ENCODE measurements at places on chromosomes 5 and 9. TPM values are rescaled to one million over a fixed set of nuclear protein-coding genes. Genes with fewer than 3 reads are reported as not detected.
A peak's percentile ranks its signal among the peaks of the same experiment; 100 is the strongest.

GRCh38 chr5:40515476-40515875, 164.2 kb upstream of the PTGER4 start:
- DNase-seq = no peak

Gene PCDHGA5
- polyA plus RNA-seq = 2.6 TPM

GRCh38 chr5:144731786-144732185, 561.1 kb downstream of the KCTD16 start:
- DNase-seq = no peak

DNA sequence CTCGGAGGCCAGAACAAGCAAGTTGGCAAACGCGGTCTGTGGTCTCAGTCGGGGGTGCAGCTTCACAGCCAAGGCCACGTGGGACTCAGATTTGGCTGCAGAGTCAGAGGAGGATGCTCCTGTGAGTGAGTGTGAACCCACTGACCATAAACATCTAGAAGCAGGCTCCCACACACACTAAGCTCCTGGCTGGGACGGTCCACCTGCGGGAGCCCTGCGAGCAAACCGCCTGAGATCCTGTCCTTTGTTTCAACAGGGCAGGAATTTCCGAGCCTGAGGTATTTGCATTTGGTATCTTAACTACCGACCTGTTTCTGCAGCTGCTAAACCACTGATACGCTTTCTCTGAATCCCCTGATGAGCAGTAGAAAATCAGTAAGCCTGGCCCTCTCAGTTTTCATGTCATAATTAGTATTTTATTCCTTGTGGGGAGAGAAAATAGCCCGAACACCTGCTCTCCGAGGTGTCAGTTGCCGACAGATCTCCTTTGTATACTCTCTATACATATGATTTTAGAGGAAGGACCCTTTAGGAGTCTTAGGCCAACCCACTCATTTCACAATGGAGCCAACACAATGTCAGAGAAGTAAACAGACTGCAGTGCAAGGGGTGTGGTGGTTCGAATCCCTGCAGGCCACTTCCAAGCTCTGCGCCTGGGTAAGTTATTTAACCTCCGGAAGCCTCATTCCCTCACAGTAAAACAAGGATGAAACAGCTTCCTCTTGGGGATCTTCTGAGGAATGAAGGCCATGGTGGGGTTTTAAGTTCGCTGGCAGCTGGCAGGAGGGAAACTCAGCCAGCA, 40.9 kb upstream of the PWWP2A start:
- no peak for DNase-seq

- DNase-seq = no peak
Observed at GRCh38 chr5:132673939-132674630, at the start of gene IL4. TSS of gene IL4 (plus strand) at chr5:132673989. CDS start at chr5:132674051, 62 bp downstream.

Gene CCL27
- polyA plus RNA-seq = 0.32 TPM

DNA sequence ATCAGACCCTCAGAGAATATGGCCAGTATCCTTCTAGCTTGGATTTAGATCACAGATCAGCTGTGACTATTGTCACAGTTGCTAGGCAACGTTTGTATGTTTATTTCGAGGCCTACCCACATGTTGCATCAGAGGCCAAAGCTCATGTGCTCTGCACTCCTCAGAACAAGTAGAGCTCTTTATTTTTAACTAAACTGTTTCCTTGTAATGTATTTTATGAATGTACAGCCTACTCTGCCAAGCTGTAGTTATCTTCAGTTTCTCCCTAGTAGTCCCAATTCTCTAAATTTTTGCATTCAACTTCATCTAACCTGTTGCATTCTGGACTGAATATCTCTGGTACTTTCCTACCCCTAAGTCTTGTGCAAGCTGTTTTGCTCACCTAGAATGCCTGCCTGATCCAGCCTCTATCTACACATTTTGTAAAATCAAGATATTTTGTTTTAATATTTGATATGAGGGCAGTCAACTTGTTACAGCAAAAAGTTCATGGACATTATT, 52.8 kb downstream of the CAST start:
- peak; percentile 63 for DNase-seq

GRCh38 chr5:169050636-169051035, 250.3 kb downstream of the SLIT3 start:
- no peak for DNase-seq

Gene LCN12
- 0.41 TPM for polyA plus RNA-seq

DNA sequence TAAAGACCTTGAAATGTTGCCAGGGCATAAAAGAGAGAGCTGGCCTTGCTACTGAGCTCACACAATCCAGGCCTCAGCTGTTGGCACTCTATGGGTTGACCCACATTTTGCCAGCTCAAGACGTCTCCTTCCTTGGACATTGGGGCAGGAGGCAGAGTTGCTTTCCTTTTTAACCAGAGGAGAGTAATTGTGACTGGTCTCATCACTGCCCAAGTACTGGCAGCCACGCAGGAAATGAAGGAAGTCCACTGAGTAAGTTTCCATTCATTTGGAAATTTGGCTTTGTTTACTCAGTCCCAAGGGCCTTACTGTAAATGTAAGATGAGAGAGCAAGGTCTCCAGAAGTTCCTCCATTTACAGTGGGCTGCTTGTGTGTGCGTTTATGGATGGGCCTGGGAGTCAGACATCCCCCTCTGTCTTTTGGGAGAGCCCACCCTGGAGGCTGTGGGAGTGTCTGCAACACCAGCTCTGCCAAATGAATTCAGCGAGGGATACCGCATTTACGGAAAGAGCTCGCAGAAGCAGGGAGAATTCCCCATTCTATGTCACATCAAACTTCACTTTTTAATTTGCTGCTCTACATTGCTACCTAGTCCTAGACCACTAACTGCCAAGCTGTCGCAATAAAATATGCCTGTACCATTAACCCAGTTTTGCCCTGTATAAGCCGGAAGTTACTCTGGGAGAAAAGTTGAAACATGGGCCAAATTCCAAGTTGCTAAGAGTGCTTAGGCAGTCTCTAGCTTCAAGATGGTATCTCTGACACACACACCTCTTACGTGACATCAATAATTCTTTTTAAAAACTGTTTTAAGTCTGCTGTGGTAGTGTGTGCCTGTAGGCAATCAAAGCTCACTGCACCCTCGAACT, 24.5 kb upstream of the PDZD2 start:
- DNase-seq = peak; percentile 70

Gene MAMDC2
- polyA plus RNA-seq = 76.4 TPM

DNA sequence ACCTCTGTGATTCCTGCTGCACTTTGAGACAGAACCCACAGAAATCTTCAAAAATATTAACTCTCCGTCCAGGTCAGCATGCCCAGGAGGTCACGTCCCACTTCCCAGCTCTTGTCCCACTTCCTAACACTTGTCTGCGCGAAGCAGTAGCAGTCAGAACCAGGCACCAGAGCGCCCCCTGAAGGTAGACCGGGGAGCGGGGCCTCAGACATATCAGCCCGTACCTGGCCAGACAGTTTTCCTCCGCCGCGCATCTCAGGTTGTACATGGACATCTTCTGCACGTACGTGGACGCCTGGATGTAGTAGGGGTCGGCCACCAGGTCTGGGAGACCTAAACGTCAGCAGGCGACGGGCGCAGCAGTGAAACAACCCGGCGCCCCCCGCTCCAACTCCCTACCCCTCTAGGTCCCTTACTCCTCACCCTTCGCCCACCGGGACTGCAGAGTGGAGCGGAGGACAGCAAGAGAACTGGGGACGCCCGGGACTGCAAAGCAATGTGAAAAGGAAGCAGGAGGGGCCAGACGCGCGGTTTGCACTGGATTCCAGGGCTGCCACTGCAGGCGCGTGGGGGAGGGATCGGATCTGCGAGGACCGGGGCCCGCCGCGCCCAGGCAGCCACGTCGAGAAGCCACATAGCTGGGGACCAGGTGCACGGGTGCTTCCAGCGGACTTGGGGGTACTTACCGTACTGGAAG, 1.2 kb downstream of the LOX start:
- peak; percentile 33 for DNase-seq

- DNase-seq = no peak
Observed at GRCh38 chr9:136432591-136432990, 7.1 kb downstream of the INPP5E start.

DNA sequence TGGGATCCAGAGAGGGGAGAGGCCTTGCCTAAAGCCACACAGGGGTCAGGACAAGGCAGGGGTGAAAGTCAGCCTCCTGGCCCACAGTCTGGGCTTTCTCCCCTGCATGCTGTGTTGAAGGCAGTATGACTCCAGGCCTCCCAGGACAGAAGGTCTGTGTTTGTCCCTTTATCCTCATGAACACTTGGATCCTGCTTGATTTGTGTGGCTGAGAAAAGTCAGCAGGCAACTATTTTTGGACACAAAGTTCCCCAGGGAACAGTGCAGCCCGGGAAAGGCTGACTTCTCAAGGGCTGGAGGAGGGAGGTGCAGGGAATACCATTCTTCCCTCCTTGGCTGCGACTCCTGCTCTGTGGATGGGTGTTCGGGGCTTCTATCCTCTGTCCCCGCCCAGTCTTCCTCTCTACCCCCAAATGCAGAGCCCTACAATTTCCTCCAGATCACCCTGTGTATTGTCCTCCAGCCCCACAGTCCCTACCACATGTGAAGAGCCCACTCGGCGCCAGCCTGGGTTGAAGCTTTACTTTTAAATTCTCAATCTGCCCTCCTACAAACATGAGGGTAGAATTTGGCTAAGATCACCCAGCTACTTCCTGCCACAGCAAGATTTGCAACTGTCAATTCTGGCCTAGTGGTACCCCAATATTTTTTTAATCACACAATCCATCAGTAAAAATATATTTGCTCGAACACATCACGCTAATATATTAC, 4.1 kb downstream of the AKNA start:
- no peak for DNase-seq

- no peak for DNase-seq
Observed at GRCh38 chr5:151156507-151157420, 815 bp downstream of the ANXA6 start.

- no peak for DNase-seq
Observed at GRCh38 chr9:103941104-103941503, 153.0 kb upstream of the SMC2 start.

DNA sequence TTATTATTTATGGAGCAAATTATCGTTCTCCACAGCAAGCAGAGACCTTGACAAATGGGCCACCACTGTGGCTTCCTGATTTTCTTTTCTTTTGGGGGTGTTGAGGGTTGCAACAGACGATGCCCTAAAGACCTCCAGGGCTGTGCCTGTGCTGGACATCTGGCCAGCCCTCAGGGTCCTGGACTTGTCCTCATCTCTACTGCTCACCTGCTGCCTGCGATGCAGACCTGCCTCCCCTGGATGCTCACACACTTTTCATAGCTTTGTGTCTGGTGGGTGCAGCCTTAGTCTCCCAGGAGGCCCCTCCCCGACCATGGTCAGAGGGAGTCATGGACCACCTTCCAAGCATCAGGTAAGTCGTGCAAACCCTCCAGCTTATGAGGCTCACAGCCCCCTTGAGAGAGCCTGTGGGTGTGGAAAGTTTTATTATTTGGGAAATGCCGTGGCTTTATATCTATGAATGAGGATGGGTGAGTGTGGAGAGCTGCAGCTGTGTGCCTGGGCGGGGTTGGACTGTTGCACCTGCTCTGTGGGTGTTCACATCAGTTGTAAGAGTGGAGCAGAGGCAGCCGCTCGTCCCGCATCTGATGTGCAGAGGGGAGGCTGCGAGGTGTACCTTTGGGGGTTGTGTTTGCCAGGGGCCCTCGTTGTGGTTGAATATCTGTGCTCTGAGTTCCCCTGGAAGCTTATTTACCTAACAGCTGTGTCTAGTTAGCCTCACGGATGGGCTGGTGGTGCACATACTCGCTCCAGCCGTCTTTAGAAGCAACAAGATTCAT, 126.3 kb upstream of the IRX4 start:
- DNase-seq = no peak

Data from urinary bladder (tissue), 4 donors.